ENCODE measurements at places on chromosomes 12 and 14.

GRCh38 chr14:85426068-85426935 is 103.6 kb upstream of the FLRT2 start:
- no peak for DNase-seq

GRCh38 chr12:3091038-3091319 is 13.8 kb downstream of the TSPAN9 start:
- DNase-seq: no peak

DNA sequence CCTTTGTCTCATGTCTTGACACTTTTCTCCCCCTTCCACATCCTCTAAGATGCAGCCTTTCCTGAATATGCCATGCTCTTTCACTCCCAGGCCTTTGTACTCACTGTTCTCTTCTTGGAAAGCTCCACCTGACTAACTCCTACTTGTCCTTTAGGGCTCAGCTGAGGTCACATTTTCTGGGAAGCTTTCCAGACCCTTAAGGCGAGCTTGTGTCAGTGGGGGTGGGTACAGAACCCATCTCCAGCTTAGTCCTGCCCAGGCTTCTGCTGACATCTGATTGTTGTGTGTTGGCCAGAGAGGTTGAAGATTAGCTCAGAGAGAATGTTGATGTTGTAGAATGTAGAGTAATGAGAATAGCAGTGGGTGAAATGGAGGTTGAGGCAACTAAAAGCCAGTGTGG is 2.9 kb upstream of the TSFM start:
- no peak for DNase-seq

- DNase-seq: no peak
Observed at GRCh38 chr12:22765421-22766130, 140.6 kb downstream of the ETNK1 start.
